Esophagus mucosa (tissue), 1 donor: ENCODE measurements at places on chromosomes 12 and 14. TPM values are rescaled to one million over a fixed set of nuclear protein-coding genes. Genes with fewer than 3 reads are reported as not detected.
A peak's percentile ranks its signal among the peaks of the same experiment; 100 is the strongest.

HIGD1C gene
- total RNA-seq: not detected

RNASE3 gene
- total RNA-seq: not detected

PMEL gene
- 0.52 TPM for total RNA-seq

HOXC12 gene
- total RNA-seq: not detected

CHGA gene
- total RNA-seq: 0.08 TPM

DNA sequence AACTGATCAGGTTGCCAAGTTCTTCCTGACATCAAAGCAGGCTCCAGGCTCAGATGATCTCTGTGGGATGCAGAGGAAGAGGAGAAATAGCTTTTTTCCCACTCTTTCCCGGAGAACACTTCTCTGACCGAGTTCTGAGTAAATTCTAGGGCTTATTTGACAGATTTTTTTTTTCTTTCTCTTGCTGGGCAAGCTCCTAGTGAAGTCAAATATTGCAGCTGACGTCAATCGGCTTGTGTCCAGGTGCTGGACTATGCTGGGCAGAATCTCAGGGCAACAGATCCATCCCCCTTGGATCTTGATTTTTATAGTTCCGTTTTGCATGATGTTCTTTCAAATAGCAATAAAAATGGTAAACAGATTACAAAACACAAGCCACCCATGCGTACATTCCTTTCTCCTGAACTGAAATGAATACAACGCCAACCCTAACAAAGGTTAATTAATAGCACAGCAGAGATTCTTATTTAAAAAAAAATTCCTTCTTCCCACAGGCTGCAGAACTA is 182.2 kb downstream of the NOVA1 start:
- ATAC-seq: no peak

GRCh38 chr14:101586531-101587430 is 25.5 kb downstream of the DIO3 start:
- ATAC-seq: no peak

DNA sequence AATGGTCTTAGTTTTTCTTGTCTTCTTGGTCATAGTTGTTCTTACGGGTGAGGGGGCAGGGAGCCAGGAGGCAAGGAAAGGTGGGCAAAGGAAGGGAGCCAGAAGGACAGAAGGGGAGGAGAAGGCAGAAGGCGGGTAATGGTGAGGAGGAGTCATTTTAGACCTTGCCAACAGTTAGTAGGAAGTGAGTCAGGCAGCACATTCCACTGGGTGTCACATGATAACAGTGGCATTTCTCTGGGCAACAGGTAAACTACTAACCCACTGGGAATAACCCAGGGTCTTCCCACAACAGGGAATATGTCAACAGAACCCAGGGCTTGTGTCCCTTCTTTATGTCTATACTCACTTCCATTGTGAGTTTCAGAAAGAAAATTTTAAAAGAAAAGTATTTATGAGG is 127.6 kb downstream of the SLC8A3 start:
- ATAC-seq: peak; percentile 37

DNA sequence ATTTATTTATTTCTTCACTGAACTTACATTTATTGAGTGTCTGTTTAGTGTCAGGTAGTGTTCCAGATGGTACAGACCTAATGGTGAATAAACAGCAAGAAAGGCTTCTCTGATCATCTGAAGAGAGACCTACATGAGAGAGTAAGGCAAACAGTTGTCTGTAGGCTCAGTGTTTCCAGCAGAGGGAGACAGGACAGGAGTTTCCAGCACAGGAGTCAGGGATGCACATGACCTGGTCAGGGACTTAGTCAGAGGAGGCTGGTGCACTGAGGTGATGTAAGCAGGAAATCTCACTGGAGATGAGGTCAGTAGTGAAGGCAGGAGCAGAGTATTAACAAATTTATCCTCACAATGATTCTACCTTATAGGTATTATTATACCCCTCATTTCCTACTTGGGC is 233.2 kb downstream of the MDGA2 start:
- peak; percentile 32 for ATAC-seq

GRCh38 chr14:106831322-106831720 is 1304.9 kb downstream of the TMEM121 start:
- peak; percentile 42 for ATAC-seq

- ATAC-seq: peak; percentile 99
Measured at GRCh38 chr12:57280211-57281062, 29.4 kb upstream of the STAC3 start.

DNA sequence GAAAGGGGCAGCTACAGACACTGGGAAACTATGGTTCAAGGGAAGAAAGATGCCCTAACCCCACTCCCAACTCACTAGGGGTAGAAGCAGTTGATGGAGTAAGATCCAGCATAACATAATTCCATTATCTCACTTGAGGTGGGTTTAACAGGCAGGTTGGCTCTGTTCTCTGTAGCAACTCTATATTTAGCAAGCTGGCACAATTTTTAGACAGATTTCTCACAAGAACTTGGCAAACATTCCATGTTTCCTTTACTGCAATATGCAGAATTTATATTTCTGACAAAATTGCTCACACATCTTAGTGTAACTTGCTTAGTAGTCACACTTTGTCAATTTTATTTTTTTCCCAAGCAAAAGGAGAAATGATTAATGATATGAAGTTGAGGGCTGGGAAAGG is 475.4 kb downstream of the RMST start:
- ATAC-seq: no peak

- no peak for ATAC-seq
Measured at GRCh38 chr14:54652605-54653052, 85.7 kb downstream of the SAMD4A start.

GRCh38 chr14:87944987-87945604 is 47.9 kb downstream of the GALC start:
- peak; percentile 35 for ATAC-seq

DNA sequence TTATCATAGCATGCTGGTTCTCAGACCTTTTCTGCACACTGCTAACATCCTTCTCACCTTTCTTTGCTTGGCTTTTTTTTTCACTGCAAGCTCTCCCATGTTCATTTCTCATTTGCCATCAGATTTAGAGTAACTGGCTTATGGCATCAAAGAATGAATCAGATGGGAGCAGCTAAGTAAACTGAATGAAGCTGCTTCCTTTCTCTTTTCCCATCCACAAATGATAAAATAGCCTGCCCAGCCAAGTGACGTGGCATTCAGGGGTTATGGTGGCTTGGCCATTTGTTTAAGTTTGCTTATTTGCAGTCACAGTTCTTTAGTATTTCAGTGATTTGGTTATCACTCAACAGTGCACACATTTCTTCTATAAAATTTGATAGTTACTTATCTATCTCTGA is 708.6 kb downstream of the DIO2 start:
- no peak for ATAC-seq

GRCh38 chr14:73723406-73723796 is 9.2 kb upstream of the PNMA1 start:
- no peak for ATAC-seq

DNA sequence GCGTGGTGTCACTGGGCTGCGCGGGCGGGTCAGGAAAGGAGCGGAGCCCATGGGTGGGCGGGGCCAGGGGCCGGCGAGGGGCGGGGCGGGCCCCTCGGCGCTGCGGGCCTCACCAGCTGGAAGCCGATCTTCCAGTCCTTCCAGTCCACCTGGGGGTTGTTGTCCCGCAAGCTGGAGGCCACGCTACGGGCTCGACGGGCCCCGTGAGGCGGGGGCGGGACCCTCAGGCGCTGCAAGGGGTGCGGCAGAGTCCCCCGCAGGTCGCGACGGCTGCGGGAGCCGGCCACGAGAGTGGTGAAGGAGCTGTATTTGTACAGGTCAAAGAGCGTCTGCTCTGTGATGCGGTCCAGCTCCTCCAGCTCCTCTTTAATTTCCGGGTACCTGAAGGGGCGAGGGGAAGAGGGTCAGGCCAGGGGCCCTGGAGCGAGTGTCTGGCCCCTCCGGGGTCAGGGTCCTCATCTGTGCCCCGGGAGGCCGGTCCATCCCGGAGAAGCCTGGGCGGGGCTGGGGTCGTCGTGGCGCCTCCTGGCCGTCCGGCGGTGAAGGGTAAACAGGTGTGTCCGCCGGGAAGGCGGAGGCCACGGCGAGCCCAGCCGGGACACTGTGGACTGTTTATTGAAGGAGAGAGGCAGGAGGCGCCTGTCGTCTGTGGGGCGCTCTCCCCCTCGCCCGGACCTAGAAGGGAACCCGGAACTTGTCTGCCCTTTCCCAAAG is 11.9 kb downstream of the SCNN1A start:
- peak; percentile 86 for ATAC-seq
